Activated CD8-positive, alpha-beta memory T cell treated with anti-CD3 and anti-CD28 coated beads for 1 hour (primary cell): ENCODE measurements at places on chromosomes 3 and 15.

DNA sequence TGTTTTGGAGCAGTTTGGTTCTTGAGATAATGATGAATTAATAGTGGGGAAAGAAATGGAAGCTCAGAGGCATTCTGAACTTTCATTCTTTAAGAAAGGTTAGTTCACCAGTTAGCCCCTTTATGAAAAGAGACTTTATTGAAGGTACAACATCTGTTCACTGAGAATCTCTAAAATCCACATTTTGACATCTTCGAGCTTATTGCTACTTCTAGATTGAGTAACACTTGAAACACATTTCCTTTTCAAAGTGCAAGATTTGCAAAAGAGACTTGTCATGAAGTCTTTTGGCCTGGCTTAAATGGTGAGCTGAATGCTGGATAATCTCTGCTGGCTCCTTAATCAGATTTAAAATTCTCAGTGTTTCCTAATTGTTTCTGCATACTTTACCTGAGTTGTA, 42.3 kb downstream of the RAB8B start:
- DNase-seq: no peak

- no peak for DNase-seq
Observed at GRCh38 chr15:66145726-66146182, 107.8 kb downstream of the MEGF11 start.

GRCh38 chr3:62712746-62713145, 162.5 kb downstream of the CADPS start:
- DNase-seq: no peak

- DNase-seq: no peak
Observed at GRCh38 chr15:76932135-76932966, 802 bp downstream of the RCN2 start.

DNA sequence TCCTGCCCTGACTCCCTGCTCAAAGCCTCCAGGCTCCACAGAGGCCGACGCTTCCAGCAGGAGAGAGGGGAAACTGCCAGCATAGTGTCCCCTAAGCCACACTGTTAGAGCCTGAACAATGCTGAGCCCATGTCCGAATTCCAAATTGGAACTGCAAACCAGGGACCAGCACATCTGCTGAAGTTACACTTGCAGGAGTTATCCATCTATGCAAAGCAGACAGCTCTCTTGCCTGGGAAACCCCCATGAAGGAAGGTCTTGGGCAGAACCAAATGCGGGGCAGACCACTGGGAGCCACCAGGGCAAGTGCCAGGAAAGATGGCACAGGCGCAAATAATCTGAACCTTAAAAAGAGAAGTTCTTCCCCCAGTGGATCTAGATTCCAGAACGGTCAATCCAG, 625 bp downstream of the LRRC15 start:
- DNase-seq: no peak
